ENCODE measurements at places on chromosomes 5 and 9.

DNA sequence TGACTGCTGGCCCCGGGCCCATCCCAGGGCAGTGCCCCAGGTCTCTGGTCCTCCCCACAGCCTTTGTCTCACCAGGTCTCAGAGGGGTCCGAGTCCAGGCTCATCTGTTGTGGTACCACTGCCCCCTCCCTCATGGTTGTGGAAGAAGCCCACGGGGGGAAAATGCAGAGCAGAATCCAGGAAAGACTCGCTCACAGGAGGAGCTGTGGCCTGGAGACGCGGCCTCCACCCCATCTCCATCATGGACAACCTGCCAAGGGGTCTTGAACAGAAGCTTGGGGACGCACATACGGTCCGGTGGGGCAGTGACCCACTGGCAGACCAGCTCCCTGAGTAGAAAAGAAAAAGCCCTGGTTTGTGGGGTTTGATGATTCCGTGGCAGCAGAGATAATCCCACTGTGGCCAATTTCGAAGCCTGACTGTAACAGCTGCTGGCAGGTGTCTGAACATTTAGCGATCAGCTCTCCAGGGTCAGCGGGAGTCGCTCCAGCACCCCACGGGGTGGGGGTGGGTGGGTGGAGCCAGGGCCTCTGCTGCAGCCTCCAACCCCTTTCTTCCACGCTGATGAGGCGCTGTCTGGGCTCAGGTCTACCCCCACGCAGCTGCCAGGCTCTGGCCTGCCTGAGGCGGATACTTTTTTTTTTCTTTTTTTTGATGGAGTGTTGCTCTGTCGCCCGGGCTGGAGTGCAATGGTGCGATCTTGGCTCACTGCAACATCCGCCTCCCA, 1.9 kb upstream of the GRIN1 start:
- no peak for DNase-seq

- no peak for DNase-seq
Measured at GRCh38 chr5:68449380-68449779, 233.8 kb downstream of the PIK3R1 start.

- DNase-seq, result no peak
Measured at GRCh38 chr9:126411948-126412284, 85.3 kb downstream of the MVB12B start.

GRCh38 chr5:80238778-80239679, 16.8 kb downstream of the SERINC5 start:
- no peak for DNase-seq

DNA sequence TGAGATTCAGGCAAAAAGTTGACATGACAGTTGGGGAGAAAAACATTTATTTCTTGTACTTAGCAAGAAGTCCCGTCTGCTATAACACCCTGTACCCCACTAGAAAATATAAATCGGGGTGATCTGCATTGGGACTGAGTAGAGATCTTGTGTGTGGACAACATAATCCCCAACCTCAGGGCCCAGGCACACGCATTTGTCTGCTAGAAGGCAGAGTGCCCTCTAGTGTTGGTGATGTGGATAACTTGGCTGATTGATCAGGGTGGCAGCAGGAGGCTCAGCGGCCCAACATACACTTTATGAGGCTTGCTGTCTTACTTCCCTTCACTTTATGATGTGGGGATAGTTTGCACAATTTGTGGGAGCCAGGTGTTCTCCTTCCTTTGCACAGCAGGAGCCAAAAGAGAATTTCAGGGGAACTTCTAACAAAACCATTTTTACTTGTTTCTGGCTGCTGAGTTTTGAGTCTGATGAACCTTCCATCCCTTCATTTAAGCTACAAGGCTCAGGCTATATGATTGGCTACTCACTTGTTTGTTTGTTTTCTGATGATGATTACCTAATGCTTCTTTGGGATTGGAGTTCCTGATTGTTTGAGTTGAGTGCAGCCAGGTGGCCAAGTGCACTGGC, 263.2 kb downstream of the DMAC1 start:
- DNase-seq, result peak; percentile 57

DNA sequence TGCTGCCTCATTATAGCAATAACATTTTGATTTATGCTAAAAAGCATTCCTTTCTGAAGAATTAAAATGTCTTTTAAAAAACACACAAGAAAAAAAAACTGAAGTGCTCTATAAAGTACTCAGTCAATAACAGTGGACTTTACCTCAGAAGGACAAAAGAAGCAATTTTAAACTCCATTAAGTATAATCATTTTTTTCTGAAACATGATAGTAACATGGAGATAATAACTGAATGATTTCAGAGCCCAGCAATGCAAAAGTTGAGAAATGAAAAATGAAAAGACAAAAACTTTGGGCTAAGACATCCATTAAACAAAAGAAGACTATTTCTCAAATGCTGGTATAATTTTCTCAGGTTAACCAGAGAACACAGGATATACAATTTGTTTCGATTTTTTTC, 78.7 kb downstream of the RFX3 start:
- no peak for DNase-seq

DNA sequence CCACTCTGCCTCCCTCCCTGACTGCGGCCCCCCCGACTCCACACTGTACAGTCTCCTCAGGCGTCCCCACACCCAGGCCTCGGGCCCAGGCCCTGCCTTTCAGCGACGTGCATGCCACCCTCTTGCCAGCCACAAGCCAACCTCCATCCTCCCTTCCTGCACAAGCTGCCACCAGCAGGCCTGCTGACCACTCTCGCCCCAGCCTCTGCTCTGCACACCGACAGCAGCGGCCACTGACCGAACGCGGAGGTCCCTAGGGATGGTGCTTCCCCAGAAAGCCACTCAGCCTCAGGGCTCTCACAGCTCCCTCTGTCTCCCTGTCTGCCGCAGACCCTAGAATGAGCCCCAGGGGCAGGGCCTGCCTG, 18.6 kb downstream of the LMAN2 start:
- DNase-seq, result no peak

DNA sequence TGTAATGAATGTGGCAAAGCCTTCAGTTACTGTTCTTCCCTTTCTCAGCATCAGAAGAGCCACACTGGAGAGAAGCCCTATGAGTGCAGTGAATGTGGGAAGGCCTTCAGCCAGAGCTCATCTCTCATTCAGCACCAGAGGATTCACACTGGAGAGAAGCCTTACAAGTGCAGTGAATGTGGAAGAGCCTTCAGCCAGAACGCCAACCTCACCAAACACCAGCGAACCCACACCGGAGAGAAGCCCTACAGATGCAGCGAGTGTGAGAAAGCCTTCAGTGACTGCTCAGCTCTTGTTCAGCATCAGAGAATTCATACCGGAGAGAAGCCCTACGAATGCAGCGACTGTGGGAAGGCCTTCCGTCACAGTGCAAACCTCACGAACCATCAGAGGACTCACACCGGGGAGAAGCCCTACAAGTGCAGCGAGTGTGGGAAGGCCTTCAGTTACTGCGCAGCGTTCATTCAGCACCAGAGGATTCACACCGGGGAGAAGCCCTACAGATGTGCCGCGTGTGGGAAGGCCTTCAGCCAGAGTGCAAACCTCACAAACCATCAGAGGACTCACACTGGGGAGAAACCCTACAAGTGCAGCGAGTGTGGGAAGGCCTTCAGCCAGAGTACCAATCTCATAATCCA, 6.8 kb downstream of the RPL12 start:
- DNase-seq, result no peak

- DNase-seq, result no peak
Measured at GRCh38 chr5:138252944-138253343, 21.5 kb downstream of the GFRA3 start.

DNA sequence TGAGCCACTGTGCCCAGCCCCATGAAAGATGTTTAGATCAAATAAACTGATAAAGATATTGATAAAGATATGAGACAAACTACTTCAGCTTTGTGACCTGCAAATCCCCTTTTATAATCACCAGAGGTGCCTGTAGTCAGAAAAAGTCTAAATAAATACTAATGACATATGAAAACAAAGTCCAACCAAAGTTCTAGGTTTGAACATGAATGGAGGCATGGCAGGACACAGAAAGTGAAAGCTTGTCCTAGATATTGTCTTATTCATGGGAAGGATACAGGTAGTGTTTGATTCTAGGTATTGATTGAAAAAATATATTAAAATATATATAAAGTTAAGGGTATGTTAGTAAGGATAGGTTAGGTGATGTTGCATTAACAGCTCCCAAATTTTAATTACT, 24.6 kb upstream of the PSAT1 start:
- DNase-seq, result no peak

DNA sequence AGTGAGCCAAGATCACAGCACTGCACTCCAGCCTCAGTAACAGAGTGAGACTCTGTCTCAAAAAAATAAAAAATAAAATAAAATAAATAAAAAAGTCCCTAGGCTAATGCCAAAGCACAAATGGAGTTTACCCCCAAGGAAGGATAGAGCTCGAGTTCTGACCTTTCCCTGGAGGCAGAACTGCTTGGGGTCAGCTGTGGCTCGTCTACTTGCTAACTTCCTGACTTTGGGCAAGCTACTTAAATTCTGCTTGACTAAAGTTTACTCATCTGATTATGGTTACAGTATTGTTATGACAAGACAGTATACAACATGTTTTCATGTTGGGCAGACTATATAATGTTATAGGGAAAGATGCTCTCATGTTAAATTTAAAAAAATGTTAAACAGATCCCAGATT, 359.2 kb downstream of the DNAH5 start:
- DNase-seq, result no peak

GRCh38 chr5:17081142-17081541, 136.3 kb upstream of the BASP1 start:
- DNase-seq, result no peak

DNA sequence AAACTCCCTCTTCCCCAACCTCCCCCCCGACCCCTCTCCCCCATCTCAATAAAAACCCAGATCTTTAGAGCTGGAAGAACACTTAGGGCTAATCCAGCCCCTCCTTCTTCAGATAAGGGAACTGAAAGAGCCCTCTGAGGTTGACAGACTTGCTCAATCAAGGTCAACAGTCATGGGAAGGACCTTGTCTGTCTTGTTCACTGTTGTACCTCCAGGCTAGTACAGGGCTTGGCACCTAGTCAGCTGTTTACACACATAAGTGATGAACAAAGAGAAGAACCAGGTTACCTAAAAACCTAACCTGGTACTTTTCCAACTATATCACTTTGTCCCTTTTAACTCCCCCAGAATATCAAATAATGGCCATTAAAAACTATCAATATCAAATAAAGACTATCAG, 2.4 kb downstream of the TTC39B start:
- DNase-seq, result no peak

DNA sequence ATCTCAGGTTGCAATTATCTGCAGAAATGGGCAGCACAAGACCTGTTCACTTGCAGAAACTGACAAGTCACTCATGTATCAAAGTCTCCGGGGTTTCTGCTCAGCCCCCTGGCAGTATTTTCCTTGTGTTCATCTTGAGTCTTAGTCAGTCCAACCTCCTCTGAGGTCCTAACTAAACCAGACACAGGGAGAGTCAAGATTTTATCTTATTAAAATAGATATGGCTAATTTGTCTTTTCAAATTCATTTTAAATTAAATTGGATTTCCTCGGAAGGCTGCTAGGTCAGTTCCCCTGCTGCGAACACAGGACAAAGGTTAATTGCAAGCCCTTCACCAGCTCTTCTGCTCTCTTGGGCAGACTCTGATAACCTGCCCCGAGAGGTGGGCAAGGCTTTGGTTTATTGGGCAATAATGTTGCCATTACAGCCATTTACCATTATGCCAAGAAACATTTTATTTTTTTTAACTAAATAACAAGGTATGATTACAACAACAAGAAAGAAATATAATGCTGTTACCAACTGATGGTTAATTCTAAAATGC, 103.5 kb downstream of the MAPKAP1 start:
- no peak for DNase-seq

DNA sequence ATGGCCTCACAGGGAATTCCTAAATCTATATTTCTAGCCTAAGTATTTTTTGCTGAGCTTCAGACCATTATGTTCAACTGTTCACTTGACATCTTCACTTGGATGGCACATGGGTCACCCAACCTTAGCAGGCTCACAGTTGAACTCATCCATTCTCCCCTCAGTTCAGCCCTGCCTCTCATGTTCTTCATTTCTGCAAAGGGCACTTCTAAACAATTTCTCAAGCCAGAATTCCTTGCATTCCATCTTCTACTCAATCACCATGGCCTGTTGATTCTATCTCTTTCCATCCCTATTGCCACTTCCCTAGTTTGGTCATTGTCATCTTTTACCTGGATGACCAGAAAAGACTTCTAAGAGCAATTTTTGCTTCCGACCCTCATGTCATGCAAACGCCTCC, 7.3 kb upstream of the RGS3 start:
- no peak for DNase-seq

DNA sequence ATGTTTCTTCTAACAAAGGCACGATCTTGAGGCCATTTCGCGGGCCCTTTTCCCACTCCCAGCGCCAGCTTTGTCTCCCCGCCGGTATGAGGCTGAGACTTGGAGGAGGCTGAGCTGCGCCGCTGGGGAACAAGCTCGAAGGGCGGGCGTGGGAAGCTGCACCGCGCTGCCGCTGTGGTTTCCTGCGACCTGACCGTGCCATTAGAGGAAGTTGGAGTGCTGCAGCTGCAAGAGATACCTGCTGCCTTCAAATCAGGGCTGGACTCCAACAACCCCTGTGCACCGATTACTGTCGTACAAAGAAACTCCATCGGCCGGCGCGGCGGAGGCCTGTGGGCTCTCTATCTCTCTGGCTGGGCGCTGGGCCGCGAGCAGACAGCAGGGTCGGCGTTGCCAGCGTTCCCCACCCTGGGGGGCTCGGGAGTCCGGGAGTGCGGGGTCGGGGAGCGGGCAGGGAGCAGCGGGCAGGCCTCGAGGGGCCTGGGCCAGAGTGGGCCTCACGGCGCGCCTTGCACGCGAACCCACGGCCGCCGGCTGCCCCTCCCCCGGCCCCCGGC, 1.3 kb upstream of the ERBIN start:
- peak; percentile 41 for DNase-seq
